ENCODE measurements at places on chromosomes 7 and 10.

DNA sequence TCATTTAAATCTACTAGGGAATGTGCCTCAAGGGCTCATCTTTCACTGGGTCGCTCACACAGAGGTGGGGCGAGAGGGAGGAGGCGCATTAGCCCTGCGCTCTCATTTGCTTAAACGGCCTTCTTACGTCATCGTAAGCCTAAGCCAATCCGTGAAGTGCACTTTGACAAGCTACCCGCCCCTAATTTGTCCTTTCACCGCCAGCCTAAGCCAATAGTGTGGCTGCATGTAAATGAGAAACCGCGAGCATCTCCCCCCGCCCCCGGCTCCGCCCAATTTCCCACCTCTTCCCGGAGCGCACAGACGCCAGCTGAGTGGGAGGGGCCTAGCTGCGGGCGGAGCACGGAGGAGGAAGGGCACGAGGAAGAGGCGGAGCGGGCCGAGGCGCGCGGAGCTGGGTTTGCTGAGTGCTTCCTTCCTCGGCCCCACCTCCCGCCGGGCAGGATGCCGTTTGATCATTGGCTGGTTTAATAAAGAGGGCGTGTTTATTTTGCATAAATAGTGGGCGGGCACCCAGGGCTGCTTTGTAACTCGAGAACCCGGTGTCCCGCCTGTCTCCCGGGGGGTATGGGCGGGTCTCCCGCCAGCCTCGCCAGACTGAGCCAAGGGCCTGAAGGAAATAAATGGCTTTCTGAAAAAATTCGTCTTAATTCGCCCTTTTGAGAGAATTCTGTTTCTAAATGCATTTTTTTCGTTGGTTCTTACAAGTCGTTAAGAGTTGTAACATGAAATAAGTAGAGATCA, 289.6 kb upstream of the NFE2L3 start:
- no peak for DNase-seq

DNA sequence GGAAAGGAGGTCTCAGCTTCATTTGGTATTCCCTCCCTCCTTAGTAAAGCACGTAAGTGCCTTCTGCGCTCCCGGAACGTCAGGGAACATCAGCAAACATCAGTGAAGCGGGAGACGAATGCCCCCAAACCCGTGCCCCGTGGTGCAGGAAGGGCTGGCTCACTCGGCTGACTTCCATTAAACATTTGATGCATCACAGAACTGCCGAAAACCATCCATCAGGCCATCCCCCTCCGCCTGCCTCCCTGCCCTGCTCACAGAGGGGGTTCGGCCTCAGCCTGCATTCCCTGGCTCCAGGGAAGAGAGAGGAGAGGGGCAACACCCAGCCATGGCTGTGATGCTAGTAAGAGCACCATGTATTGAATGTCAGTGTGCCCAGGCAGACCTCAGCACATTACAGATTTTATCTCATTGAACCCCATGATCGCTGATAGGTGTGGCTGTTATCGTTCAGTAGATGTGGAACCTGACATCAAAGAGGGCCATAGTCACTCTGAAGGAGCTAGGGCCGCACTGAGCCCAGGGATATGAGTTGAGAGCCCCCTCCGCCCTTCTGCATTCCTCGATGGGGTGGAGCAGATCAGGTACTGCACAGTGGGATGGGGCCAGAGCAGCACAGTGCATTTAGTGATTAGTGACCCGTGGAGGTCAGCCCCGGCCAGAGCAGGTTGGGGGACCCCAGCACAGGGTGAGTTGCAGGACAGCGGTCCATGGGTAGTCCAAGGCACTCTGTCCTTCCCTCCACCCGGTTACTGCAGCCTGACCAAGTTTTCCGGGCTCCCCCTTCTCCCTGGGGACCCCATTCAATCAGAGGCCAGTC, 146.4 kb downstream of the RPS24 start:
- DNase-seq: no peak

- no peak for DNase-seq
These were observed 100.0 kb downstream of the AUTS2 start for GRCh38 chr7:69698109-69698825.

DNA sequence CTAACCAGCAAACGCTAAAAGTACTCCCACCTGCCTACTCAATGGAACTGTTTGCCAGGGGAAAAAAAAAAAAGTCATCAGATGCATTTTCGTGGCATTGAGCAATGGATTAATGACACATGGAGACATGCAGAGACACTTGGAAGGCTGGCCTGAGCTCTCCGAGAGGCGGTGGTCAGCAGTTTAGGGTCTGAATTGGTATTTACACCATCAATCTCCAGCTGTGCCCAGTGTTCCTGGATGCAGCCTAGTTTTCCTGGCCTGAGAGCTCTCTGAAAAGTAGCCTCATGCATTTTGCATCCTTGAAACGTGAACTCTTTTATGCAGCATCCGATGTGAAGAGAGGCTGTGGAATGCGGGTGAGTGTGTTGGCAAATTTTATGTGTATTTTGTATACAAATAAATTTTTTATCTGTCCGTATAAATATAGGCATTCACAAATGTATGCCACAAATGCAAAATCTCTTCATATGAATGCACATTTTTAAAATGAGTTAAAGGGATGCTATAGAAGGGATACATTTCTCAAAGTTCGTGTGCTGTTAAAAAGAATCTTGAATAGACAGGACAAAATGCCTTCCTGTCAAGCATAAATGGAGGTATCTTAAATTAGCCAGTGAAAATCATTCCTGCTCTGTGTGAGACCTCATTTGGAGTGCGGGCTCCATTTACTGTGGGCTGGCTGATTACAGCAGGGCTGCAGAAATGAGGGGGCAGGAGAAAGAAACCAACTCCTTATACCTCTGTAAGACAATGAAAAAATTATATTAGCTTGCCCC, 137.7 kb upstream of the PFKP start:
- DNase-seq: no peak

Data from frontal cortex (tissue), 4 donors.